ENCODE measurements at places on chromosomes 16 and 17.

DNA sequence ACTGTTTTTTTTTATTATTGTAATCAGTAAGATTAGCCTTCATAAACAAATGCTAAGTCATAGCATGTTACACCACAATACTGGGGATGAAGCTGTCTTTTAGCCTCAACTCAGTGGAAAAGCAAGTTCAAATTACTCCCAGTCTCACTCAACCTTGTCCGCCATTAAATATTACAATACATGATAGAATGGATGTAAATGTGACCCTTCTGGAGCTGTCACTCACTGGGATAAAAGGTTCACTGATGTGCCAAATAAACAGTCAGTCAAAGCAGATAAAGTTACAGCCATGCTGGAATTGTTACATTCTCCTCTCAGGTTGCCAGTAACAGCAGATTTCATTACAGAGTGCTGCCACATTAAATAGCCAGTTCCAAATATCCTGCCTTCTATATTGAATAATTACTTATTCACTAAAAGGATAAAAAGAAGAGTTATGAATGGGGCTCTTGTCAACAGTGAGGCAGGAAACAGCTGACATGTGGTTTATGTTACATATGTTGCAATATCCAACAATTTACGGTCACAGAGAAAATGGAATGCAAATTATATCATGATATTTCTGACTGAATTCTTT is 53.4 kb downstream of the BRIP1 start:
- no peak for DNase-seq

DNA sequence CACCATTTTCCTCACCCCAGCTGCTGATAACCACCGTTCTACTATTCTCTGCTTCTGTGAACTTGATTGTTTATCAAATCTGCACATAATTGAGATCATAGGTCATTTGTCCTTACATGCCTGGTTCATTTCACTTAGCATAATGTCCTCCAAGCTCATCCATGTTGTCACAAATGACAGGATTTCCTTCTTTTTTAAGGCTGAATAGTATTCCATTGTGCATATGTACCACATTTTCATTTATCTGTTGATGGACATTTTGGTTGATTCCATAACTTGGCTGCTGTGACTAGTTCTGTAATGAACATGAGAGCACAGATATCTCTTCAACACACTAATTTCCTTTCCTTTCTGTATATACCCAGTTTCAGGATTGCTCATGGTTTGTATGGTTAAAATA is 225.3 kb upstream of the TBX2 start:
- no peak for DNase-seq

GRCh38 chr16:2147981-2148671 is at the start of gene RAB26:
RAB26 (plus strand) TSS chr16:2148625; CDS start chr16:2148784, 159 bp downstream.
- no peak for DNase-seq

DNA sequence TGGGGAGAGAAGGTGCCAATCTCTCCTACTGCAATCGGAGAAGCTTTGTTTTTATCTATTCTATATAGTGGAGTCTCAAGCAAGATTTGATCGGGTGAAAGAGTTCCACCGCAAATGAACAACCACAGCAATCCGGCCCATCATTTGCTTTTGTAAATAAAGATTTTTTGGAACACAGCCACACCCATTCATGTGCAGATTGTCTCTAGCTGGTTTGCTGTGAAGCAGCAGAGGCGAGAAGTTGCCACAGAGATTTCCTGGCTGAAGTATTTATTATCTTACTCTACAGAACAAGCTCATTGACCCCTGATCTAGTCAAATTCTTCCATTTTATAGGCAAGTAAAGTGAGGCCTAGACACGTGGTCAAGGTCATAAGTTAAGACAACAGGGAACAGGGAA is 195.5 kb upstream of the TNRC6C start:
- DNase-seq, result no peak

DNA sequence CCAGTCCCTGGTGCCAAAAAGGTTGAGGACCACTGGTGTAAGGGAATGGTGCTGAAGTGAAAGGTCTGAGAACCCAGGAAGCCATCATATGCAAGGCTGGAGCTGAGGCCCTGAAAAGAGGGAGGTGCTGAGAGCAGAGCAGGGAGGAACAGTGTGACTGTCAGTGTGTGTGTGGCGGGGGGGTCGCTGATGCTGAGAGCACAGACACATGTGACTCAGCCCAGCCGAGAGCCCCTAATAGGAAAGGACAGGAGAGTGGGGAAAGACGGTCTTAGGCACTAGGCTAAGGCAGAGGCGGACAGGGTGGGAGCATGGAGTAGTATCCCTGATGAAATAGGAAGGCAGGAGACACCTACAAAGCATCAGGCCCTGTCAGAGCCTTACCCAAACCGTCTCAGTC is 1.2 kb downstream of the B9D1 start:
- DNase-seq, result no peak

Data from kidney epithelial cell (primary cell).